ENCODE measurements at places on chromosomes 5 and 9.

DNA sequence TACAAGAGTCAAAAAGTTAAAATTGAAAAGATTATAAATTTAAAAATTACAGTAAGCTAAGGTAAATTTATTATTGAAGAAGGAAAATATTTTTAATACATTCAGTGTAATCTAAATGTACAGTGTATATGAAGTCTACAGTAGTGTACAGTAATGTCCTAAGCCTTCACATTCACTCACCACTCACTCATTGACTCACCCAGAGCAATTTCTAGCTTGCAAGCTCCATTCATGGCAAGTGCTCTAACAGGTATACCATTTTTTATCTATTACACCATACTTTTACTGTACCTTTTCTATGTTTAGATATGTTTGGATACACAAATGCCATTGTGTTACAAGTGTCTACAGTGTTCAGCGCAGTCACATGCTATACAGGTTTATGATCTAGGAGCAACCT lies 389.7 kb downstream of the RASEF start:
- DNase-seq = no peak

DNA sequence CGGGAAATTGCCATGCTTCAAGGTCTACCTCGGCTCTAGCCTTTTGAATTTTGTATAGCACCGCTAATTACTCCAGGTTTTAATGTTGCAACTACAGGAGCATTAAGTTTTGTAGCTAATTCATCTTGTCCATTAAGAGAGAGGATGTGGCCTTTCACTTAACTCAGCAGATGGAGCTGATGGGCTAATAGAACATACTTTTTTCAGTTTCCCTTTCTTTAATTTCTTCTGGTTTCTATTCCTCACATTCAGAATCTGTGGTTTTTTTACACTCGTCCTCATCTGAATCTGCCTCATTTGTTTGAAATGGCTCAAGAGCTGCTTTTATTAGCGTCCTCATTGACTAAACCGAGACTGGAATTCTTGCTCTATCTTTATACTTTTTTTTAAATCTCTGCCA lies 2085.7 kb upstream of the C9orf72 start:
- DNase-seq = no peak

GRCh38 chr5:143192191-143192900 lies 211.1 kb downstream of the NR3C1 start:
- DNase-seq = no peak

DNA sequence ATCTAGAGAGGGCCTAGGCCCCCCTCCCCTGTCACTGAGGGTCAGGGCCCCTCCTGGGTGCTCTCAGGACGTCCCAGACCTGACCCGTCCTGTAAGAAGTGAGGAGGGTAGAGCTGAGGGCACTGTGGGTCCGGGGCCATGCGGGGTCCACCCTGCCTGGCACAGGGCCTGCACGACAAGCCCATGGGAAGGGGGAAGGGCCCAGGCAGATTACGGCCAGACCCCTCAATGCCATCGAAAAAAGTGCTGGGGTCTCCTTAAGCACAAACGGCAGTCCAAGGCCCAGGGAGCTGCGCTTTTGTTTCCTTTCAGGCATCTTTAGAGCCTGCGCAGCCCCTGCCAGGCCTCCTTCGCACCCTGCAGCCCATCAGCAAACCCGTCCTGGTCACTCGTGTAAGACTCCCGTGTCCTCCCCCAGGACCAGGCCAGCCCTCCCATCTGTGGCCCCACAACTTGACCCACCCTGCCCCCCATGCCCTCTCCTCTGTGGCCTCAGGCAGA lies 4.4 kb upstream of the EXOC3 start:
- no peak for DNase-seq

- DNase-seq = no peak
Observed at GRCh38 chr9:22119522-22120158, 110.5 kb upstream of the CDKN2B start.

- DNase-seq = no peak
Observed at GRCh38 chr9:73573235-73573634, 421.6 kb downstream of the ANXA1 start.

DNA sequence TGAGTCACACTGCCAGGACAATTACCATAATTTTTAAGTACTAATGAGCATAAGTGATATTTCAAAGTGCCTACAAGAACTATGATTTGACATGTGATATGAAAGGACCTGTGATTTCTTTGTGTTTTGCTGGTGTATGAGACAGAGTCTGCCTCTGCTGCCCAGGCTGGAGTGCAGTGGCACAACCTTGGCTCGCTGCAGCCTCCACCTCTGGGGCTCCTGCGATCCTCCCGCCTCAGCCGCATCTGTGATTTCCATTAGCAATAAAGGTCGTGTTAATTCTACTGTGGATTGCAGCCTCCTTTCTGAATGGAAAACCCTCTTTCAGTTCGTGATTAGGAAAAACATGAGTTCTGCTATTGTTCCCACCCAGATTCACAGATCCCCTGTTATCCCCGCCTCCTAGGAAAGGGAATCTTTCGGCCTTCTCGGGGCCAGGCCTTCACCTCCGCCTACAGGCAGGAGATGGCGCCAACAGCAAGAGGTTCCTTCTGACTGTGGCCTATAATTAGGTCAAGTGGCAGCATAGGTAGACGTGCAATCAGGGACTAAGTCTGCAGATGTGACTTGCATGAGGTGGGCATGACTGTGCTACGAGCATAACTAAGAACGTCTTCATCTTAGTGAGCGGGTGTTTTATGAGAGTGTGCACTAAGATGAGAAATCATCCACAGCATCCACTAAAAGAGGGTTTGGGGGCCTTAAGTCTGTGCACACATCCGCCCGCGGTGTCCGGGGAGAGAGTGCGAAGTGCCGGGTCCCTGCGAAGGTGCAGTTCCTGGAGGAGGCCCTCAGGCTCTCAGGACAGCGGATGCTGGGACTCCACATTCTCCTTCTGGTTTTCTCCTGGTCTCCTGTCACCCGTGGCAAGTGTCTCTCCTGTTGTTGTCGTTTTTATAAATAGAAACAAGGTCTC lies 23.1 kb downstream of the TRIM7 start:
- DNase-seq = no peak

DNA sequence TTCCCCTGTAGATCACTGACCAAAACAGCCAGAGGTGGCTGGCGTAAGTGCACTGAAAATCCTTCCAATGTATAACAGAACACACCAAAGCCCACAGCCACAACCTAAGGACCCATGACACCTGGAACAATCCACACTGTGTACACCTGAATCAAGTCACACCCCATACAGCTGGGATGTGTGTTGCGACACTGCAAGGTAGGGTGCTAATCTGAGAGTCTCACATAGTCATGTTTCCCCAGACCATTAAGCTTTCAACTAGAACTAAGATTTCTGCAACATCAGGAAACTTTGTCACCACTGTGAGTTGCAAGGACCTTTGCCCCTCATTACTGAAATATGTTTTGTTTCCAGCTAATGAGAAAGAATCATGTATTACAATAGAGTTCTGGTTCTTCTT lies 59.4 kb downstream of the MED27 start:
- no peak for DNase-seq

DNA sequence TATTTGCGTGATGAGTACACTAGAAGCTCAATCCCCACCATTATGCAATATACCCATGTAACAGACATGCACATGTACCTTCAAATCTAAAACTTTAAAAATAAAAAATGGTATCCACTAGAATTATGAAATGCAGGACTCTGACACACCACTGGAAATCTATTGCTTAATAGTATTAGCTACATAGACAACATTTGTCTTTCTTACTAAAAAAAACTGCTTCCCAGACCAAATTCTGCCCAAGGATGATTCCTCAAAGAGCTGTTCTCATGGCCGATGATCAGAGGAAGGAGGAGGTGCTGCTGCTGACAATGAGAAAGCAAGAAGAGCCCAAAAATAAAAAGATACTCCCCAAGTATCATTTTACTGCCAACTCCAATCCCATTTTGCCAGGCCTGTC lies 67.2 kb downstream of the TTC39B start:
- DNase-seq = no peak

DNA sequence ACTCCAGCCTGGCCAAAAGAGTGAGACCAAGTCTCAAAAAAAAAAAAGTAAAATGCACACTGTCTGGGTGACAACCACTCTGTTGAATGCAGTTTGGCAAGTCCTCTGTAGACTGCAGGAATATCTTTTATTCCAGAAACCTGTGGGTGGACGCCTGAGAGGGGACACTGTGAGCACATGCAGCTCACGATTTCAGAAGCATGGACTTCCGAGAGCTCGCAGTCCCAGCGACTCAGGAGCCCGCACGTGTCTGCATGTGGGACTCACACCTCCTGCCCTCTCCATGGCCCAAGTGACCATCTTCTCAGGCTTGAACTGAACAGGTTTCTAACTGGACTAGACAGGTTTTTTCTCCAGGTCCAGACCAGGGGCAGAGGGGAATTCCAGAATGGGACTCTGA lies 388.6 kb upstream of the IRX2 start:
- no peak for DNase-seq

- no peak for DNase-seq
Observed at GRCh38 chr9:136219276-136219675, 14.3 kb upstream of the LHX3 start.

- no peak for DNase-seq
Observed at GRCh38 chr9:127096208-127096607, 26.2 kb downstream of the ANGPTL2 start.

DNA sequence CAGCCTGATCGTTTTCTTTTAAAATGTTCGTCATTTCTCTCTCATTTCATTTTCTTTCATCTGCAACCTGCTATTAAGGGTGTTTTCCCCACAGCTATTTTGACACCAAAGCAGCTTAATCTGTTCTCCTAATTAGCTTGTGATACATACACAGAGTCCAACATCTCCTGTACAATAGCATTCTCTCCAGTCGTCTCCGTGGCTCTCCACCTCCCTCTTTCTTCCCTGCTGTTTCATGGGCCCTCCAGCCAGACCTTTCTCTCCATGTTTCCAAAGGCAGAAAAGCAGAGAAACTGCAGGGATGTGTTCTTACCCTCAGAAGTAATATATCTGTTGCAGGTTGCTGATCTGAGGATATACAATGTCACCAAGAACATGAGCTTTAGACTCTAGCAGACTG lies 88.8 kb upstream of the SPOCK1 start:
- DNase-seq = no peak

GRCh38 chr5:81895307-81895706 lies 76.5 kb upstream of the ATG10 start:
- DNase-seq = no peak

- DNase-seq = no peak
Observed at GRCh38 chr9:131676431-131676972, 63.4 kb downstream of the RAPGEF1 start.

- no peak for DNase-seq
Observed at GRCh38 chr5:115815693-115816225, 700 bp downstream of the CDO1 start.

DNA sequence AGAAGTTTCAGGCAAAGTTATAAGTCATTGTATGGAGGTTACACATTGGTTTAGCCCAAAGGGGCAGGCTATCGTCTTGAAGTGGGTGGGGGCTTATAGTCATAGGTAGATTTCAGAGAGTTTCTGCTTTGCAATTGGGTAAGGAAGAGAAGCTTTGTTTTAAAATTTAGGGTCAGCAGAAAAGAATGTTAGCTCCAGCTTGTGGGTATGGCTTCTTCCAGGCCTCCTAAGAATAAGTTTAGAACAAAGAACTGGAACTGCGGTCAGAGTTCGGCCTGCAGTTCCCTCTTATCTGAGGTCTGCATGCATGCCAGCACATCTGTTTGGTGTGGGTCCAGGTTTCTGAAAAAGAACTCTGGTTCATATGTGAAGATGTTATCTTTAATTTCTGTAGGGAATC lies 96.1 kb downstream of the CYFIP2 start:
- DNase-seq = no peak

DNA sequence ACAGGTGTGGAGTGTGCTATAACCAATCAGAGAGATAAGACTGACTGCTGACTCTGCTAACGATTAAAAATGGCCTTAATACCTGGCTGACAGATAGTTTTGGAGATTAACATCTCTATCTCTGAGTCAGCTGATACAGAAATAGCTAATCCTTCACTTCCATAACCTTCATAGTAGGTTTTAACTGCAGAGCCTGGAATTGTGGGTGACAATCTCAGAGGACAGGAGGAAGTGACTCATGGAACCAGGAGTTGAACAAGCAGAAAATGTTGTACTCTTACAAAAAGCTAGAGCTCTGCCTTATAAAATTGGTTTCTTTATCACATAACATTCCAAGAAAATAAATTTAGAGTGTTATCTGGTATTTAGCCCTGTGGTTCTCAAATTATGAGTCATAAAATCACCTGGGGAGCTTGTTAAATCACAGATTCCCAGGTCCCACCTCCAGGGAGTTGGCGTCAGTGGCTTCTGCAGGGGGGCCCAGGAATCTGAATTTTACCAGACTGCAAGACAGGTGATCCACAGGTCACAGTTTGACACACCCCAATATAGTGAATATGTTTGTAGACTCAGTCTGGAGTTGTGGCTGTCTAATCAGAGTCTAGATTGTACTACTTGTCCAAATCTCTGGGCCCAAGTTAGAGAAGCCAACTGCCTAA lies 44.4 kb upstream of the AFAP1L1 start:
- no peak for DNase-seq

DNA sequence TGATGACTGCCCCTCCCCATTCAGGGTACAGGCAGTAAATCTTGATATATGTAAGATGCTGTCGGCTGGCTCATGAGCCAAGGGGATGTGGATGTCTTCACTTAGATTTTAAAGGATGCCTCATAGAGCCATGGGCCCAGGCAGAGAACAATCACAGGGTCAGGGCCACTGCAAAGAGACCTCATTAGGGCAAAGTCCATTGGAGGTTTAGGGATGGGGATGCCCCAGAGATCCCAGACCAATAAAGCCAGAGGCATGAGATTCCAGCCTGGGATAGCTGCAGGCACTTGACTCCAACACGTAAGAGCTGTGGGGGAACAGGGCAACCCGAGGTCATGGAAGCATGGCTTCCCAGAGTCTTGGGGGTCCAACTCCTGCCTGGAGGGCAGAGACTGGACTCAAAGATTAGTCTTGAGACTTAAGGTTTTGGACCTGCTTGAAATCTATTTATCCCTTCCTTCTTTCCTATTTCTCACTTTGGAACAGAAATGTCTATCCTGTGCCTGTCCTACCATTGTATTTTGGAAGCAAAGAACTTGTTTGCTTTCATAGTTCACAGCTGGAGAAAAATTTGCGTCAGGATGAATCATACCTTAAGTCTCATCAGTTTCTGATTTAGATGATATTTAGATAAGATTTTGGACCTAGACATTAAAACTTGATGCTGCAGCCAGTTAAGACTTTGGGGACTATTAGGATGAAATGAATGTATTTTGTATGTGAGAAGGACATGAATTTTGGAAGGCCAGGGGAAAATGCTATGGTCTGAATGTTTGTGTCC lies 101.3 kb upstream of the ADRA1B start:
- no peak for DNase-seq

- no peak for DNase-seq
Observed at GRCh38 chr9:27379311-27380251, 82.6 kb upstream of the EQTN start.

DNA sequence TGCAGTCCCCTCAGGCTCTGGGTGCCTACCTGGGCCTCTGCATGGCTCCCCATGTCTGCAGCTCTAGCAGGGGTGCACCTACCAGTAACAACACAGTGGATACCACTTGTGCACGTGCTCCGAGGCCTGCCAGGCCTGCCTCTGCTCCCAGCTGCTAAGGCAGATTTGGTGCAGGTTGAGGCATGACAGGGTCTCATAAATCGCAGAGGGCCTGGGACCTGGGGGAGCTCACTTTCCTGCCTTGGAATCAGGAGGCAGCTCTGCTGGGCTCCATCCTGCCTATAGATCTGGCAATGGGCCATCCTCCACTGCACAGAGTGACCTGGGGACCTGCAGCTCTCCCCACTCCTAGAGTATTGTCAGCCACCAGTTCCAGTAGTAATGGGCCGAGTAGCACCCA lies 121.9 kb upstream of the CXCL14 start:
- DNase-seq = no peak

GRCh38 chr9:112970939-112971338 lies 41.1 kb downstream of the ZNF883 start:
- no peak for DNase-seq
